ENCODE measurements at places on chromosomes 5 and 9.

GRCh38 chr5:172904312-172904642, 54.9 kb upstream of the RPL26L1 start:
- no peak for DNase-seq

GRCh38 chr5:103708601-103709000, 146.0 kb upstream of the NUDT12 start:
- DNase-seq, result no peak

GRCh38 chr9:77752554-77752953, 104.4 kb upstream of the GNA14 start:
- DNase-seq, result no peak

- no peak for DNase-seq
These were observed 120.4 kb upstream of the FST start for GRCh38 chr5:53359916-53360517.

DNA sequence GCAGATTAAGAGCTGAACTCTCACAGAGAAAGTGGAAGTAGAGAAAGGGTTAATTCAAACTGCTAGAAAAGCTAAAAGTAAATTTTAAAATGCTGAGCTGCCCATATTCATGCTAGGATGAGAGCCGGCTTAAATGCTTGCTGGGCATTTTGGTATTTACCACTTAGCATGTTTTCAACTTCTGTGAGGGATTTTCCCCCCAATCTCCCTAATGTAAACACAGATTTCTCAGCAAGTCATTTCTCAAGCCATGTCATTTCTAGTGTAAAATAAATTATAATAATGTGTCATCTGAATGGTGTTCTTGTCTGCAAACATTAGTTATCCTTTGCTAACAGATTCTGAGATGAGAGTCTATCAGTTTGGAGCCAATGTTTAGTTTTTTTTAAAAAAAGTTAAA, 22.3 kb downstream of the RPS23 start:
- DNase-seq, result no peak

DNA sequence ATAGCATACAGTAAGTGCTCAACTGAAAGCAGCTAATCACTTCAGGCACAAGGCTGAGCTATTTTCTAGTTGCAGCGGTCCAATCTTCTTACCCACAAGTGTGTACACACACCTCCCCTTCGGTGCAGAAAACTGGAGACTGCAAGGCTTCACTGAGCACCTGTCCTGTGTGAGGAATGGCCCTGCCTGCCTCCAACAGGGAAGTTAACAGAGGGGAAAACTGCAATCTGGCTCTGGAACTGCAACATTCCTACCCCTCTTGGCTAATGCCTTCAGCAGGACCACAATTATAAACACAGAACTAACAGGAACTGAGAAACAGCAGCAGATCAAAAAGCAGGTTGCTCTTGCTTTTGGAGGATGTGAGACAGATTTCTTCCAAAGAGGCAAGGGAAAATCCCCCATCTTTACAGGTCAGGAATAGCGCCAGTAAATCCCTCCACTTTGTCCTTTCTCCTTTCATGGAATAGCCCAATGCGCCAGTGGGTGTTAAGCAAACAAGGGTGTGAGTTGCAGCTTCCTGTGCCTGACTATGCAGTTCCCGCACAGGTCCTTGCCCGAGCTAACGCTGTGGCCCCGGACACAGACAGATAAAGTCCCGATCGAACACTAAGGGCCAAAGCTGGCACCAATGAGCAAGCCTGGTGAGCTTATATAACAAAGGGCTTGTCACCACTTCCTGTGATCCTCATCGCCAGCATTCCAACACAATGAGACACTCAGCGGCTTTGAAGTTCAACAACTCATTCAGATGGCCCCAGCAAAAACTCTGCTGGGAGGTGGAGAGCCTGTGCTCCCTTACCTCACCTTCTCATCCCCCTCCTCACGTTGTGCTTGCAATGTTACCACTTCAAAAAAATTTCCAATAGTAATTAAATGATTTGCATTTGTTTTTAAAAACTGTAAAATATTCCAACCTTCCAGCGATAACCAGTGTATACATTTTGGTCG, 21.5 kb downstream of the SHB start:
- no peak for DNase-seq

DNA sequence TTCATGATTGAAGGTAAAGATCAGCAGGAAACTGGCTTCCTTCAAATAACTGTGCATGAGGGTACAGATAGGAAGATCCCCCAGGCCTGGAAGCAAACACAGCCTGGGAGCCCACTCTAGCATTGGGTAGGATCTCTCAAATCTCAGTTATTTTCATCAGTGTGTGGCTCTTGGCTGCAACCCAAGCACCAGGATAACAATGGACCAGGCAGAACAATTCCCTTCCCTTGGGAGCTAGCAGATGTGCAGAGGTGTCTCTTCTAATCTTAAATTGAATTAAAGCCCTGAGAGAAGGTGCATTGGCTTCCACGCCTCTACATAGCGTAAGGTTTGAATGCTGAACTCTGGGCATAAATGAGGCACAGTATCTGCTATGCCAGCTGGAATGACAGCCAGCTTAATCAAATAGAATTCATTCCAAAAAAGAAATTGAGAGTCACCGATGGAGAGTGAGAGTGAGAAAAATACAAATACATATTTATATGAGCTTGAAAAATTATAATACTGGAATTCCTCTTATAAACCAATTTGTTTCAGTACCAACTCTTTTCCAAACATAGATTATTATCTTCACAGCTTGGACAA, 957.3 kb downstream of the CDH12 start:
- no peak for DNase-seq

- DNase-seq, result no peak
These were observed 129.4 kb downstream of the EDIL3 start for GRCh38 chr5:84255315-84255714.

- no peak for DNase-seq
These were observed 78.1 kb downstream of the CEMIP2 start for GRCh38 chr9:71690063-71690688.

DNA sequence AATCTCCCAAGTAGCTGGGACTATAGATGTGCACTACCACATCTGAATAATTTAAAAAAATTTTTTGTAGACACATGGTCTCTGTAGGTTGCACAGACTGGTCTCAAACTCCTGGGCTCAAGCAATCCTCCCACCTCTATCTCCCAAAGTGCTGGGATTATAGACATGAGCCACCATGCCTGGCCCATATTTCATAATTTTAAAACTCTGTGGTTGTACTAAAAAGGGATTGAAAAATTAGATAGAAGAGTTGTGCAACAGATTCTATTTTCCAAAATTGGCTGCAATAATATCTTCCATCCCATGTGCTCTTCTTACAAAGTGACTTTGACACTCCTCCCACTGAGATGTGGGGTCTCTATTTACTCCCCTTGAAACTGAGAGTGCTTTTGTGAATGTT, 7.6 kb upstream of the UHRF2 start:
- DNase-seq, result no peak

GRCh38 chr5:104569621-104570020, 1007.0 kb upstream of the NUDT12 start:
- DNase-seq, result no peak

DNA sequence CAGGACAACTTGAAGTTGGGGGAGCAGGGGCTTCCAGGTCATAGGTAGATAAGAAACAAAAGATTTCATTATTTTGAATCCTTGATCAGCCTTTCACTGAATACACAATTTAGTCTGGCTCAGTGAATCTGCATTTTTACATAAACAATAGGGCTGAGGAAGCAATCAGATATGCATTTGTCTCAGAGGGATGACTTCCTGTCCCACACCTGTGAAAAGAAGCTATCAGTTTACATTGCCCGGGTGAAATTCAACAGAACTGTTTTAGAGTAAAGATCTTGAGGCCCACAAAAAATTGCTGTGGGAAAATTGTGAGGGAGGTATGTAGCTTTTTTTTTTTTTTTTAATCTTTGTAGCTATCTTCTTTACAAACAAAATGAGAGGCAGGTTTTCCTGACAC, 38.3 kb downstream of the DNAJB5 start:
- no peak for DNase-seq

DNA sequence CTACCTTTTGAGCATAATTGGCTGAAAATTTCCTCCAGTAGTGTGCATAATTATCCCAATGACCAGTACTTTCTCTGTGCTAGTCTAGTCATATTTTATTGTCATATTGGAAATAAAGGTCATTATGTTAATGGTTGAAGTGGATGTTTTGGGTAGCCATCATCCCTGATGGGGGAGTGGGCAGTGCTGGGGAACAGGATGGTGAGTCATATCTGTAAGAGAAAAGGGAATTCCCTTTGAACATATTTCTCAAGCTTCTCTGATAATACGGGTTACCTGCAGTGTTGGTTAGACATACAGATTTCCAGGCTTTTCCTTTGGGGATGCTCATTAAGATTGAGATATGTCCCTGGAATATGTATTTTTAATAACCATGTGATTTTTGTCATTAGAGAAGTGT, 33.3 kb upstream of the SPATA31D4 start:
- no peak for DNase-seq

DNA sequence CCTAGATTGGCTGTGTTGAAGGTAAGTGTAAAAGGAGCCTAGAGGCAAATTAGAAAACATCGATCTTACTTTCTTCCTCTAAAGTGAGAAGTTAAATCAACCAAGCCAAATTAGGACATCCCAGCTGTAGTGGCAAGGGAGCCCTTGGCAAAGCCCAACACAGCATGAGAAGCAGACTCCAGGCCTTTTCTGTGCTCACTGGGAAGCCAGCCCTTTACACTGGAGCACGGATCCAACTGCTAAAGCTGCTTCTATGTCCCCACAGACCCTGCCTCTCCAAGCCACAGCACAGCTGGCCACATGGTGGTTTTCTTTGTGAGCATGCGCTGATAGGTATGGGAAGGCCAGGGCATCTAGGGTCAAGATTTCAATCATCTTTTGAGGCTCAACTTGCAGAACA, 94.1 kb downstream of the APBA1 start:
- DNase-seq, result no peak

GRCh38 chr5:150598006-150598405, 42.5 kb upstream of the SYNPO start:
- DNase-seq, result no peak

- DNase-seq, result no peak
These were observed 419.0 kb downstream of the PLK2 start for GRCh38 chr5:58040846-58041245.

DNA sequence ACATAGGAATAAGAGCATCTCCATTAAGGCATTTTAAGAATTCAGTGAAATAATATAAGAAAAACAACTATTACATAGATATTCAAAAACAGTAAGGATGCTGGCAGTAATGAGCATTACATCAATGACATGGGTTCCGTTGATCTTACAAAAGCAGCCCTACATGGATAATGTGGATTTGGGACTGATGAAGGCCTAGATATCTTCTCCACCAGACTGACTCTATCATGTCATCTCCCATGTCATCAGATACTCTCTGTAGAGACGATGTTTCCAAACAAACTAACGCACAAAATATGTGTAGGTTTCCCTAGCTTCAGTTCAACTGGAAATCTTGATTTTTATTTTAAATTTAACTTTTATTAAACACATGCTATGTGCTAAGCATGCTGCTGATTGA, 3.6 kb downstream of the LURAP1L start:
- DNase-seq, result no peak

GRCh38 chr9:135848341-135849047, 58.9 kb downstream of the CAMSAP1 start:
- DNase-seq, result no peak

DNA sequence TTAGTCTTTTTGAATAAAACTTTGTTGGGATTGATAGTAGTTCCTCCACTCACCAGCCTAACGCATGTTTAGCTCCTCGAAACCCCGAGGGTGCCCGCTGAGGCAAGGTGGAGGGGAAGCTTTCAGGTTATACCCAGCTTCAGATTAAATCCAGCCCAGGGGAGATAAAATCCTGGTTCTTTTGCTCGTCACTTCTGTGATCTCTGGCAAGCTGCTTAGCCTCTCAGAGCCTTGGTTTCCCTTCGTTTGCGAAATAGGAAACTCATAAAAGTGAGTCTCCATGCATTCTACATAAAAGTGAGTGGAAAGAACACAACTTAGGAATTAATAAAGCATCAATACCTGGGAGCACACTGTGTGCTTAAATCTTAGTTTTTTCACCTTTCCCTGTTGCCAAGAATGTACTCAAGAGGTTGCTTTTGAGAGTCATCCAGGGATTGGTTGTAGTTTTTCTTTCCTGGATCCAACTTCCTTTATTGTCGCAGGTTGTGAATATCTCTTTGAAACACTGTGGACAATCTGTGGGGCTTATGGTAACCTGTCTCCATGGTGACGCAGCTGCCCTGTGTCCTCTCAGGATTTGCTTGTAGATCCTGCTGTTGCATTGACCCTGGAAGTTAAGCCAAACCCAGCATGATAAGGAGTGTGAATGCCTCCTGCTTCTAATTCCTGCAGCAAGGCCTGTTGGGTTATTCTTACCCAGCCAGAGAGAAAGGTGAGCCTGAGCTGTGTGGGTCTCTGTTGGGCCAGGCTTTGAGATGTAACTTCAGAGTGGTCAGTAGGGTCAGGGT, 2.0 kb downstream of the GALNT12 start:
- no peak for DNase-seq

- DNase-seq, result no peak
These were observed 222.9 kb downstream of the ARL15 start for GRCh38 chr5:54087436-54087835.
